ENCODE measurements at places on chromosomes 6 and 20.

DNA sequence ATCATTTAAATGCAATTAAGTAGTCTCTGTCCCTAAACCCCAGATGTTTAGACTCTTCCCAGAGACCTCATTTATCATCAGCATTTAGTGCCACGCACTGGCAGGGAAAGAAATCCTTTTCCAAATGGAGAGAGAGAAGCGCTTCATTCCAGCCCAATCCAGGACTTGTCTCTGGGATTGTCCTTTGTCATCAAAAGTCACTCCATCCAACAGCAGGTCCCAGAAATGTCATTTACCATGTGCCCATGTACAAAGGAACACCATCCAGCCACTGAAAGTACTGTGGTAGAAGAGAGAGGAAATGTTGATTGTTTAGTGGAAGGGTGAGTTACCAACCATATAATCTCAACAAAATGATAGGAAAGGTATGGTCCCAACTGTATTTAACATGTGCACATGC, 66.9 kb upstream of the SMIM28 start:
- H3K27ac ChIP-seq = no peak overlapping the region
- H3K36me3 ChIP-seq = no peaks in the 10 kb centered on the region
- DNase-seq = no peak
- H3K4me3 ChIP-seq = no peak overlapping the region
- H3K4me1 ChIP-seq = peaks cover 32% of the 10 kb centered on the region

- H3K27ac ChIP-seq = no peak overlapping the region
- H3K4me3 ChIP-seq = no peak overlapping the region
- no peaks in the 10 kb centered on the region for H3K36me3 ChIP-seq
Observed at GRCh38 chr6:70385901-70386300, 27.4 kb upstream of the FAM135A start.

GRCh38 chr6:17413313-17413750, 19.9 kb downstream of the CAP2 start:
- H3K4me3 ChIP-seq = no peak overlapping the region
- no peak overlapping the region for H3K27ac ChIP-seq
- H3K36me3 ChIP-seq = no peaks in the 10 kb centered on the region
- no peak for DNase-seq
- peaks cover 11% of the 10 kb centered on the region for H3K4me1 ChIP-seq

GRCh38 chr6:111958534-111958933, 85.3 kb upstream of the FYN start:
- no peak overlapping the region for H3K4me3 ChIP-seq
- no peak for DNase-seq
- no peaks in the 10 kb centered on the region for H3K36me3 ChIP-seq
- H3K4me1 ChIP-seq = no peaks in the 10 kb centered on the region
- H3K27ac ChIP-seq = no peak overlapping the region

DNA sequence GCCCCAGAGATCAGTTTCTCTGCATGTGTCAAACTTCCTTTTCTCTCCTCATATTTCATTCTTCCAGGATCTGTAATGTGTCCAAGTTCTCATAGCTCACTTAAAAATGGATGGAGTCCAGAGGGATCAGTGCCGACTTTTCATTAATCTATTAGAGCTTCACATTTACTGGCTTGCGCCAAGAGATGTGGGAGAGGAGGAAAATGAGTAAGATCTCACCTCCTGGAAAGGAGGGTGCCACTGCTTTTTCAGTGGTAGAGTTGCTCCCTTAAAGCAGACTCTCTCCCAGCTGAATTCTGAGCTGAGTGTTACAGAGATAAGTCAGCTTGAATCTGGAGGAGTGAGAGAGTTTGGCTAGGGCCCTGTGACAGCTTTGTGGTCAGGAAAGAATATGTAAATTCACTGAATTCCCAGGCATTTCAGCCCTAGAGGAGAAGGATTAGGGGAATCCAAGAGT, 175.9 kb downstream of the SOX4 start:
- H3K4me3 ChIP-seq = no peak overlapping the region
- H3K27me3 ChIP-seq = no peaks in the 10 kb centered on the region
- no peak for DNase-seq
- H3K36me3 ChIP-seq = no peaks in the 10 kb centered on the region

DNA sequence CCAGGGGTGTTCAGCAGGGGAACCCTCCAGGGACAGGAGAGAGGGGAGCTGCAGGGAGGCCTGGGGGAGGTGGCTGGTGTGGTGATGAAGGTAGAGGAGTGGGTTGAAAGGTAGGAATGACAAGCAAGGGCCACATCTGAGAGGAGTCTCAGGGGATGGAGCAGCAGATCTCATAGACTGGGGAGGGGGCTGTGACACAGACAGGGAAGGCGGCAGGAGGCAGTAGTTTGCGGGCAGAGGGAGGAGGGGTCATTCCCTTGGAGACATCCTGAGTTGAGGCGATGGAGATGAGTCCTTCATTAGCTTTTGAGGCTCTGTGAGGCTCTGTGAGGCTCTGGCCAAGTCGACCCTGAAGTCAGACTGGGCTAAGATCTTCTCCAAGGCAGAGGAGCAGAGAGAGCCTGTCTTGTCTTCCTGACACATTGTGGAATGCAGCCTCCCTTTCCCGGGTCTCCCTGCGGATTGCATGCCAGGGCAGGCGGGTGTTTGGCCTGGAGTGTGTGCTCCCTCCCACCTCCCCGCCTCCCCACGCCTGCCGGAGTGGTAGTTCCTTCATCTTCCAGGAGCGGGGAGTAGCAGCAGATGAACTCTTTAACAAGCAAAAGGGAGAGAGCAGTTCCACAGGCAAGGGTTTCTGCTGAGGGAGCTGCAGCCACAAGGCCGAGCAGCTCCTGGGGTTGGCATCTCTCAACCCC, 34.3 kb upstream of the MLN start:
- H3K27ac ChIP-seq = no peak overlapping the region
- DNase-seq = no peak
- H3K4me1 ChIP-seq = peaks cover 45% of the 10 kb centered on the region
- H3K36me3 ChIP-seq = no peaks in the 10 kb centered on the region
- H3K27me3 ChIP-seq = no peaks in the 10 kb centered on the region

DNA sequence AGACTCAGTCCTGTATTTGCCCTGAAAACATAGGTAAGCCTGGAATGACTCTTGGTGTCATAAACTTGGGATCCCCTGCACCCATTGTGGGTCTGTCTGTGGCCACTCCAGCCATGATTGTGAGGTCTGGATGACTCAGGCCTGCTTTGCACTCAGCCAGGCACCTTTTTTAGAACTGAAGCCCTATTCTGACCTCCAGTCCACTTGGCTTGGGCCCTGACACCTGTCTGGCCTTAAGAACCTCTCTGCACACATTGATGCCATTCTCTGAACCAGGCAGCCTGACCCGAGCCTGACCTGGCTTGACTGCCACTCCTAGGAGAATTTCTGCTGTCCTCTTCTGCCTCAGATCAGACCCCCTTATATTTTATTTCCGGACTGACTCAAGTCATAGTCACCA, 383.7 kb downstream of the MAFB start:
- no peak for DNase-seq
- H3K4me1 ChIP-seq = no peaks in the 10 kb centered on the region
- H3K36me3 ChIP-seq = no peaks in the 10 kb centered on the region
- H3K4me3 ChIP-seq = no peak overlapping the region
- no peak overlapping the region for H3K27ac ChIP-seq

GRCh38 chr6:35484921-35485392, 11.9 kb downstream of the TEAD3 start:
- peak overlapping the region; percentile 45 for H3K4me3 ChIP-seq
- peaks cover 46% of the 10 kb centered on the region for H3K4me1 ChIP-seq
- H3K27me3 ChIP-seq = no peaks in the 10 kb centered on the region
- no peak for DNase-seq

- no peak overlapping the region for H3K27ac ChIP-seq
- no peak overlapping the region for H3K4me3 ChIP-seq
Observed at GRCh38 chr6:139640448-139640847, 266.0 kb upstream of the CITED2 start.

DNA sequence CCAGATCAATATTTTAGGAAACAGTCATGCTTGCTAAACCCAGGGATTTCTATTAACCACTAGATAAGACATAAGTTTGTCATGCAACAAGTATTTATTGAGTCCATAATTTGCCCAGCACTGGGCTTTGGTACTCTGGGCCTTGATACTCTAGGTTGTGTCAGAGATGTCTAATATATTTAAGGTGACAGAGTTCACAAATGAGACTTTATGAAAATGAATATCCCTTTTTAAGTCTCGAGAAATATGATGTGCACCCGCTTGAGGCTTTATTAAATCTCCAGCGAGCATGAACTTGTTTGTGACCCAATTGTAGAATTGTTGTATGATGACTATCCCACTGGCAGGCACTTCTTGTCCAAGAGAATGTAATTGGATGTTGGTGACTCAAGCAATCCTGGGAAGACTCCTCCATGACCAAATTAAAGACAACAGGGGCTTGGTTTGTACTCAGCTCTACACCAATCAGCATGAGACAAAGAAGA, 109.2 kb downstream of the ESR1 start:
- no peak for DNase-seq
- no peak overlapping the region for H3K4me3 ChIP-seq
- H3K4me1 ChIP-seq = peaks cover 6% of the 10 kb centered on the region

DNA sequence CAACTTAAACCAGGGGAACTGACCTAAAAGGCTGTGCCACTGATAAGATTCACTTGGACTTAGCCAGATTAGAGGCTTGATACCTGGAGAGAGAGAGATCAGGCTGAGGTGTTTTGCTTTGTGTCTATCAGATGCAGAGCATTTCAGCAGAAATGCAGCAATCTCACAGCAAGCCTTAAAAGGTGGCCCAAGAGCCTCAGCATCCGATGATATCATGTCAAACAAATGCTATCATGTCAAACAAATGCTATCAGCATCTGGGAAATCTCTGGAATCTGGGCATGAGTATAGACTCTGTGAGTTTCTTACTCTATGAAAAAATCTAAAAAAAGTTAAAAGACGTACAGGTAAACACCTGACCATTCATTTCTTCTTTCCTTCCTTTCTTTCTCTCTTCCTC, 718.9 kb downstream of the EYS start:
- DNase-seq = no peak
- H3K36me3 ChIP-seq = no peaks in the 10 kb centered on the region
- no peak overlapping the region for H3K27ac ChIP-seq

DNA sequence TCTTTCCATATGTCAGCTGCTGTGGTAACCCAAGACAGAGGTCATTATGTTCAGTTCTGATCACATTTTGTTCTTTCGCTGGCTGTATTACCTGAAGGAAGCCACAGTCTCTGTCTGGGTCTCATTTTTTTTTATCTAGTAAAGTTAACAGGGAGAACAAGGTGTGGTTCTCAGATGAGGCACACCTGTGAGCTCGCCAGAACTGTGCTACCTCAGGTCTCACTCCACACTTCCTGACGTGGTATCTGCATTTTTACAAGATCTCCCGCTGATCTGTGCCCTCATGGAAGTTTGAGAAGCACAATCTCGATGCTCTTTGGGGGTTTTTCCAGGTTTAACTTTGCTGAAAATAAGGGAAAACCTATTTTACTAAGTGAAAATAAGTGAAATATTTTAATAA, 169.5 kb upstream of the CENPW start:
- H3K27ac ChIP-seq = no peak overlapping the region
- DNase-seq = no peak
- H3K4me3 ChIP-seq = no peak overlapping the region
- no peaks in the 10 kb centered on the region for H3K36me3 ChIP-seq
- H3K4me1 ChIP-seq = no peaks in the 10 kb centered on the region

DNA sequence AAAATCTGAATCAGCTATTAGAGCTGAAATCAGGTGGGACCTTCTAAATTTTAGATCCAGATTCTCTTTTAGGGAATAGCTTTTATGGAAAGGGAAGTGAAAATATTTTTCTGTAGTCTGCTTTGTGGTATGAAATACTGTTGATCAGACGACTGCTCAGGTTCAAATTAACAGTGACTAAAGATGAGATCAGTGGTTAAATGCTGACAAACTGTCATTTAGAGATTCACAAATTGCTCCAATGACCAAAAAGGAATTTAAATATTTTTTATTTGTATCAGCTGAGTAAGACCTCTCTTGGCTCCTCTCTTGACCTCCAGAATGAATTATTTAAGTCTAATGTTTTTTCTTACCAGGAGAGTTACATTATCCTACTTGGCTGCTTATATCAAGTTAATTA, 77.3 kb downstream of the KCNQ5 start:
- H3K27me3 ChIP-seq = no peaks in the 10 kb centered on the region
- H3K4me3 ChIP-seq = no peak overlapping the region
- no peak overlapping the region for H3K27ac ChIP-seq

- H3K27me3 ChIP-seq = no peaks in the 10 kb centered on the region
- no peak overlapping the region for H3K27ac ChIP-seq
- H3K36me3 ChIP-seq = peaks cover 30% of the 10 kb centered on the region
- DNase-seq = no peak
- no peaks in the 10 kb centered on the region for H3K4me1 ChIP-seq
Observed at GRCh38 chr6:35280903-35281302, 16.7 kb upstream of the DEF6 start.

DNA sequence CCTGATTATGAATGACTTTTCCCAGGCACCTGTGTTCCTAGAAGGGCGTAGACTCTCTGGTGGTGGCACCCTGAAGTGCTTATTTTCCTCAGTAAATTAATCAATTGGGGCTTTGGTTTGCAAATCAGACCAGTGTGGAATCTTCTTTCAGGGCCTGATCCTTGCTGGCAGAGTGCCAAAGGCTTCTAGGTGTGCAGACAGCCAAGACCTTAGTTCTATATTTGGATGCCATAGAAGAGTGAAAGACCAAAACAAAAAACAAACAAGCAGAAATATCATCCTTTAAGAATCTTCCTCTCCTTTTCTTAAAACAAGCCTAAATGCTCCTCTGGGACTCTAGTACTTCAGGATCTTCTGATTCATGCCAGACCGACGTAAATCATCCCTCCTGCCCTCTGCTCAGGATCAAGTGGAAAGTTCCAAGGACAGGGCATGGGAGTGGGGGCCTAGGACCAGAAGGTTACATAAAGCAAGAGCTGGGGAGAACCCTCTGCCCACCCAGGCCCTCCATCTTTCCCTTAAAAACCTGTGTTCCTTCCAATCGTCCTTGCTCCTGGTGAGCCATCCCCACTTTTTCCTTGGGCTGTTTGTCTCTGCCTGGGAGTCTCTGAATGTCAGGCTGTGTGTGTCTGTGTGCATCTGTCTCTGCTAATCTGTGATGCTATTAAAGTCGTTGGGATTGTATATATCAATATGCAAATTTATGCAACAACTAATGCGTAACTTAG, 70.5 kb upstream of the MYLIP start:
- no peak for DNase-seq
- H3K27me3 ChIP-seq = no peaks in the 10 kb centered on the region
- H3K4me3 ChIP-seq = no peak overlapping the region
- no peaks in the 10 kb centered on the region for H3K36me3 ChIP-seq
- no peak overlapping the region for H3K27ac ChIP-seq

All from esophagus squamous epithelium (tissue), 5 donors.